Occipital lobe (tissue), 3 donors: ENCODE measurements at places on chromosomes 2 and 18.
A peak's percentile ranks its signal among the peaks of the same experiment; 100 is the strongest.

GRCh38 chr2:165675551-165675968 lies 118.5 kb downstream of the GALNT3 start:
- DNase-seq: no peak

DNA sequence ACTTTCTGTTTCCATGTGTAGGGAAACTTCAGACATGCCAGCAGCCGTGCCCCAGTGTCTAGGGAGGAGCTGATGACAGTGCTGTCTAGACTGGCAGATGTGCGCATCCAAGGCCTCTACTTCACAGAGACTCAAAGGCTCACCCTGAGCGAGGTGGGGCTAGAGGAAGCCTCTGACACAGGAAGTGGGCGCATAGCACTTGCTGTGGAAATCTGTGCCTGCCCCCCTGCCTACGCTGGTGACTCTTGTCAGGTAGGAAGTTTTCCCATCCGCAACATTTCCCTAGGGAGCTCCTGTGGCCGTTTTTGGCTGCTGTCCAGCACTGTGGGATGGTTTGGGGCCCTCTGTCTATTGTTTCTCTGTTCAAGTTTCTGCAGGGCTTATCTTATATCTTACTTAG lies 143.1 kb upstream of the TTC39C start:
- DNase-seq: no peak

DNA sequence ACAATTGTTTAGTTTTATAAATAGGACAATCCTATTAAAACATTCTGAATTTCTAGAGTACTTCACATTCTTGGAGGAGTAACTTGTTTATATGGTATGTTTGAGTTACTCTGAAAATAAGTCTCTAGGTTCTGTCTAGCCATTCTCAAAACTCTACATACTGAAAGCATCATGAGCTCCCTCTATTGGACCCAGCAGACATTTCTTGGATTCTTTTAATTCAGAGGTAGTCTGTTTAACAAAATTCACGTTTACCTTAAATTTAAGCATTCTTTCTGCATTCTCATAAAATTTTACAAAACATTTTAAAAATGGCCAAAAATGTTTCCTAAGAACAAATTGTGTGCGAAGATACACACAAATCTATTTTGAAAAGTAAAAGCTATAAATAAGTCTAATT lies 15.3 kb downstream of the SP9 start:
- no peak for DNase-seq

GRCh38 chr18:36095936-36096519 lies 28.7 kb upstream of the RPRD1A start:
- no peak for DNase-seq

DNA sequence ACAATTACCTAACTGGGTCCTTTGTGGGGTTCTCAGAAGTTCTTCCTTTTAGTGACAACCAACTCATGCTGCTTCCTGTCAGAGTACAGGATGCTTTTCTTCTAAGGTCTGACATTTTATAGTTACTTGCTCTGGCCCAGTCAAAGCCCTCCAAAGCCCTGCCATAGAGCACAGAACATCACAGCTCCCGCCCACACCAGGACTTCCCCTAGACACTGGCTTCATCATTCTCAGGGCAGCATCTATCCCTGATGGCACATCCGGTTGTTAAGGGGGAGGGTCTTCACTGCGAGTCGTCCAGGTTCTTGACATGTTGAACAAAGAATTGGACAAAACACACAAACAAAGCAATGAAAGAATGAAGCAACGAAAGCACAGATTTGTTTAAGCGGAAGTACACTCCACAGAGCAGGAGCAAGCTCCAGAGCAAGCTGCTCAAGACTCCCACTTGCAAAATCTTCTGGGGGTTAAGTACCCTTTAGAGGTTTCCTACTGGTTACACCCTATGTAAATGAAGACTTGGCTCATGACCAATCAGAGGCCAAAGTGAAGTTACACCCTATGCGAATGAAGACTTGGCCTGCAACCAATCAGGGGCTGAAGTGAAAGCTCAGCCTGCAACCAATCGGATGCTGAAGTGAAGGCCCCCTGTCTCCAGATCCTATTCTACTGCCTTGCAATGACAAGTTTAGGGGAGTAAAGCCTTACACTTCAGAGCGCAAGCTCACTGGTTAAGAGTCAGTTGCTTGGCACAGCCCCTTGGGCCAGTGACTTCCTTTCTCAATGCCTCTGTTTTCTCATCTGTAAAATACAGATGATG lies 79.0 kb downstream of the HDAC4 start:
- DNase-seq: no peak

DNA sequence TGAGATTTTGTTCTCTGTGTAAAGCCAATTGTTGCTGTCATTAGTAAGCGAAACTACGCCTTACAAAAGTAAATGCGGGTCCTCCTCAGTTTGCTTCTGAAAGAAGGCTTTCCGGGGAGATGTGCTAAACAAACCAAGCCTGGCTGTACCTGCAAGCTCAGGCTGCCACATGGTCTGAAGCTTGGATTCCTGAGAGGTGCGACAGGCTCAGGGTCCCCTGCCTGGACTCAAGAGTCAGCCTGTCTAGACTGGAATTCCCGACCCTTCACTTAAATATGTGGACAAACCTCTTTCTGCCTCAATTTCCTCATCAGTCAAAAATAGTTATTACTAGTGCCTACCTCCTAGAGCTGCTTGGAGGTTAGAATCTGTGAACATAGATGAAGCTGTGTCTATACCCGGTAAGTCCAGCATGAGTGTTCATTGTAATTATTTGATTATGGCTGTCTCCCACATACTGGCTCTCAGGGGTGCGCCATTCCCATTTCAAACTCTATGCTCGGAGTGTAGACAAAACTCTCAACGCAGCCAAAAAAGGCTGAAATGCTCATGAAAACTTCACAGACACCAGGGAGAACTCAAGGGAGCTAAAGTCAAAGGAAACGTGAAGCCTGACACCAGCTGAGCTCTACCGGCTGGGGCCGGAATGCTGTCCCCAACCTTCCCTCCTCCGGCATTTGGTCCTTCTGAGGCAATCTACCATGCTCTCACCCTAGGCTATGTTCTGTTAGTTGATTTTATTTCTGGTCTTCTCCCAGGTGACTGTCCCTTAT lies 31.4 kb downstream of the SOWAHC start:
- no peak for DNase-seq

- no peak for DNase-seq
Measured at GRCh38 chr2:46486436-46486835, 7.1 kb downstream of the TMEM247 start.

DNA sequence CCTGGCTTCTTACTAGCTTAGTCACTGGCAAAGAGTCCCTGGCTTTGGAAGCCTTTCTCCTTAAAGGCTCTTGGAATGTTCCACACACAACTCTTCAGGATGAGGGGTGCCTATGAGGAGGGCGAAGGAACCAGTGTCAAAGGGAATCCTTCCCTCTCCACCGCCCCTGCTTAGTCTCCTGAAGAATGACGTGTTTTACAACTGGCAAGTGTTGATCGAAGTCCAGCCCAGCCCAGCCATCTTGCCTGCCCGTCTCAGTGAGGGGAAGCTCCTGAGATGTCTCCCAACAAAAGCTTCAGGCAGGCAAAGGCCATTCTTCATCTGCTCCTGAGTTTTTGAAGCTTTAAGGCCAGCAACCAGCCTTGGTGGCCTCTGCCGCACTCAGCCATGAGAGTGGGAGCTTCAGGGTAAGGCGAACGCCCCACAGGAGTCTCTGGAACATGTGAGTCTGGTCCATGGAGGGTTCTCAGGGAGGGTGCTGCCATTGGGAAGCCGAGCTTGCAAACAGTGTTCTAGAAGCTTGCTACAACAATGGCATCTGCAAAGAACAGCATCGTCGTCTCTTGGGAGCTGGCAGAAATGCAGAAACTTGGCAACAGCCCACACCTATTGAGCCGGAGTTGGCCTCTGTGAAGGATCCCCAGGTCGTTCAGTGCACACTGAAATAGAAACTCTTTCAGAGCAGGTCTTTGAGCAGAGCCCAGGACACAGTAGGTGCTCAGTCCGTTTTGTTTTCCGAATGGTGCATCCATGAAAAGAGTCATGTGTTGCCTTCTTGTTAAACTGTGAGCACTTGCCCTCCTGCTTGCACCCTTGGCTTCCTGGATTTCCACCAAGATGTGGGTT lies 220.7 kb downstream of the SEPTIN10 start:
- DNase-seq: no peak

- no peak for DNase-seq
Measured at GRCh38 chr2:10344105-10345066, 41.7 kb downstream of the HPCAL1 start.

GRCh38 chr2:20025065-20025786 lies 12.8 kb upstream of the MATN3 start:
- DNase-seq: no peak

GRCh38 chr2:39399570-39399969 lies 37.5 kb downstream of the MAP4K3 start:
- no peak for DNase-seq

- no peak for DNase-seq
Measured at GRCh38 chr2:236417150-236417549, 152.5 kb upstream of the ACKR3 start.

DNA sequence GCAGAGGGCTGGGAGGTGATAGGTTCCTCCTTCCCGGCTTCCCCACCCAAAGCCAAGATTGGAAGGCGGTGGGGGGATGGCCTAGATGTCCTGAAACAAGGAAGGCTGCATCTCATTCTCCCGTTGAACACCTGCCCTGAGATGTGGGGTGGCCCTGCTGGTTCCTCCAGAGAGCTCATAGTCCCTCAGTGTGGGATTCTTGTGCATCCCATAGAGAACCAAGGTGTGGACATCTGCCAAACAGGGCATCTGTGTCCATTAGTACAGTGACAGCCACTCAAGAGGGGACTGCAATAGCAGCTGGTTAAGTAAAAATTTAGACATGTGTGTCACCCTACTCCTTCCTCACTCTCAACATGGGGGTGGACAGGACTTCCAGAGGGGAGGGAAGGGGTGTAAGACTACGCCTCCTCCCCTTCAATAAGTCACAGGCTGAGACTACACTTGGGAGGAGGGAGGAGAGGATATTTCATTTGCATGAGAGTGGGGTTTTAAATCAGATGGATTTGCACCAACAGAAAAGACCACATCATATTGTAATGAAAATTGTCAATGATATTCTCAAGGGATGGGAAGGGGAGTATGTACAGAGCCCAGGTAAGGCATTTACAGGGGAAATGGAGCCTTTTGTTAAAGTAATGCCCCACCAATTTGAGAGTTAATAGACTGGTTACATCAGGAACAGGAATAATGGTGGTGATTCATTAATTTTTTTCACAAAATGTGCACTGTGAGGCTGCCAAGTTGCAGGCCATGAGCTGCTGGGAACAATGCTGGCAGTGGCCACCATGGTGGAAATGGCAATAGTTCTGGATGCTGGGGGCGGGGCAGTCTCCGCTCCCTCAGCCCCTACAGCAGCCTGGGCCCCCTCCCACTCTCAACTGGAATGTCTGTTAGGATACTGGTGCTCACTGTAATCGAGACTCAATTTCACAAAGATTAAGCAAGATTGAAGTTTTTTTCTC lies 80.6 kb downstream of the TEX51 start:
- peak; percentile 19 for DNase-seq

GRCh38 chr18:77346208-77346810 lies 96.7 kb downstream of the GALR1 start:
- no peak for DNase-seq

GRCh38 chr2:217724471-217724870 lies 278.3 kb downstream of the TNS1 start:
- no peak for DNase-seq

- DNase-seq: no peak
Measured at GRCh38 chr2:55228226-55228563, 3.9 kb downstream of the CLHC1 start.

DNA sequence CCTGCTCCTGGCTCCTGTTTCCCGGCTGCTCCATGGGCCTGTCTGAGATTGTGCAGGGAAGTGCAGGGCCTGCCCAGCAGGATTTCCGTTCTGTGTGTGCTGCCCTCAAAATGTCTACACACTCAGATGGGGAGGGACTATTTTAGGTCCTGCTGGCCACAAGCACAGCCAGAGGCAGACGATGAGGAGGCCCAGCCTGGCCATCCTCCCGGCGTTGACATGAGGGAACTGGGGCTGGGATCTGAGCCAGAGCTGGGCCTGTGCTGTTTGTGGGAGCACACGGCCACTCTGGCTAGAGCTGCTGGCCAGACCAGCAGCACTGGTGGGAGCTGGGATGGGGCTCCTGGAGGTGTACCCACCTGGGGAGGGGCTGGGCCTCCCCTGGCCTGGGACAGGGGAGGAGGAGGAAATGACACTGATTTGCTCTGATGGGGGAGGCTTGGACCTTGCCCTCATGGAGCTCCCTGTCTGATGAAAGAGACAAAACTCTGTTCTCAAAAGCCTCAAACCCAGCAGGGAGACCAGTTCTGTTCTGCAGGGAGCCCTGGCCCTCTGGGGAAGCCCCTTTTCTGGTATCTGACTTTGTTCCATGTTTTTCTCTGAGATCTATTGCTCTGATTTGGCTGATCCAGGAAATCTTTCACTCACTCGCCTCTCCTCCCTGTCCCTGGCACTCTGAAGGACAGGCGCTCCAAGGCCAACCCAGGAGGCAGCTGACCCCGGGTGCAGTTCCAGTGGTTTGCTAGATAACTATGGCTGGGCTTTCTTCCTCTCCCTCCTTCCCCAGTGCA lies 161.8 kb downstream of the DYSF start:
- peak; percentile 34 for DNase-seq

GRCh38 chr2:182581196-182581935 lies 134.7 kb upstream of the DNAJC10 start:
- DNase-seq: no peak

GRCh38 chr2:29108225-29108624 lies 7.0 kb upstream of the CLIP4 start:
- peak; percentile 3 for DNase-seq

- no peak for DNase-seq
Measured at GRCh38 chr2:238573065-238573778, 146.5 kb downstream of the ASB1 start.

- DNase-seq: no peak
Measured at GRCh38 chr2:38030635-38031355, 45.2 kb downstream of the CYP1B1 start.

DNA sequence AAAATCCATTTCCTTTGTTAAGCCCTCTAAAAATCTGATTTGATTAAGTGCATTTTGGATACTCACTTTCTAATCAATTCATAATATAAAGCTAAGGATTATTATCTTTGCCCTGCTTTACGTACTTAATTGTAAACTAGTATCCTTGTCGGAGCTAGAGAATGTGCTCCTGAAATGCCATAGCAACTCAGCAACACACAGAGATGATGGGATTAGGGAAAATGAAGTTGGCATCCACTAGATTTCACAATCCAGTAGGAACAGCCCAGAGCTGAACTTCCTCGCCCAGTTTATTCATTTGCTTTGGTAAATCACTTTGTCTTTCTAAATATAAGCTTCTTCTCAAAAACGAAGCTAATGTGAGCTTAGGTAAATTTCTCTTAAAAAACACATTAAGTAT lies 386.3 kb downstream of the CTNNA2 start:
- no peak for DNase-seq

GRCh38 chr2:188217264-188217663 lies 74.4 kb upstream of the GULP1 start:
- no peak for DNase-seq

- DNase-seq: no peak
Measured at GRCh38 chr2:128280901-128281321, 37.8 kb downstream of the HS6ST1 start.

DNA sequence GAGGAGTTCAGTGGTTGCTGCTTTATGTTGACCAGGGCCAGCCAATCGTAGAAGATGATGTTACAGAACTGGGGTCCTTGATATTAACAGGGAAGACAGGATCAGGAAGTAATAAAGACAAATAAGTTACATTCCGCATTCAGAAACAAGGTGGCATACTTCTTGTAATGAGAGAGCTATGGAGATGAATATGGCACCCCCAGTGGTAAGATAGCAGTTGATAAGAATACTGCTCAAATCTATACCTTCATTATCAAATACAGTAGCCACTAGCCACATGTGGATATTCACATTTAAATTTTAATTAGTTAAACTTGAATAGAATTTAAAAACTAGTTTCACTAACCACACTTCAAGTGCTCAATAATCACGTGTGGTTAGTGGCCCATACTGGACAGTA lies 290.4 kb upstream of the RBMS1 start:
- DNase-seq: no peak
